ENCODE measurements at places on chromosomes 12 and 14.

GRCh38 chr12:116533343-116534251, 25.6 kb upstream of the MAP1LC3B2 start:
- DNase-seq: peak; percentile 82

DNA sequence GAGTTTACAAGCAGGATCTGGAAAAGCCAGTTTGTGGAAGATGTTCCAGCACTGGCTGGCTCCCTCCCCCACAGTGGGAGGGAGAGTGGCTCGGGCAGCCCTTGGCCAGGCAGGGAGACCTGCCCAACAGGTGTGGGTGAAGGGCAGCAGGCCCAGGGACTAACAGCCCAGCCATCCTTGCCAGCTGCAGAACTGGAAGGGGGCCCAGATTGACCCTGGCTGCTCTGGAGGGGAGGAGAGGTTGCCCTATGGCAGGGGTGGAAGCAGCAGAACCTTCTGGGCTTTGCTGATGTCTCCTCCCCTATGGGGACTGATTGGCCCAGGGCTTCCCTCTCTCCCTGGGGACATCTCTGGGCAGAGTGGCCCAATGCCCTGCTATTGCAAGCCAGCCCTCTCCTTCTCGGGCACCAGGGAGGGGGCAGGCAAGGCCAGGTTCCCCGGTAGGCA, 20.5 kb downstream of the IRF2BPL start:
- DNase-seq: peak; percentile 49

- DNase-seq: no peak
Observed at GRCh38 chr14:104139460-104140212, 1.2 kb downstream of the KIF26A start.

DNA sequence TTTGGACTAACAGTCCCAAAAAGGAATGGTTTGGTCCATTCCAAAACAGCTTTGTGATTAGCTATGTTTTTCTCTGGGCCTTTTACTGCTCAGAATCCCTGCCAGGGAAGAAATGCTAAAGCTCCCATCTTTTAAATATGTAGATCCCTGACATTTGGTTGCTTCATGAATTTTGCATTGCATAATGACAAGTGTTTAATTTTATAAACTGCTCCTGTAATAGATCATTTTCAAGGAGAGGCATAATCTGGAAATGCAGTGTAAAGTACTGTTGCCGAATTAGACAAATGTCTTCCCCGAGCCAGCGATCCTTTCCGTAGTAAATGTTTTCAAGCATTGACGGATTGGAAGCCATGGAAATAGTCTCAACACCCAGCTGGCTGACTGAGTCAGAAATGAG, 291.3 kb upstream of the PRKD1 start:
- no peak for DNase-seq

DNA sequence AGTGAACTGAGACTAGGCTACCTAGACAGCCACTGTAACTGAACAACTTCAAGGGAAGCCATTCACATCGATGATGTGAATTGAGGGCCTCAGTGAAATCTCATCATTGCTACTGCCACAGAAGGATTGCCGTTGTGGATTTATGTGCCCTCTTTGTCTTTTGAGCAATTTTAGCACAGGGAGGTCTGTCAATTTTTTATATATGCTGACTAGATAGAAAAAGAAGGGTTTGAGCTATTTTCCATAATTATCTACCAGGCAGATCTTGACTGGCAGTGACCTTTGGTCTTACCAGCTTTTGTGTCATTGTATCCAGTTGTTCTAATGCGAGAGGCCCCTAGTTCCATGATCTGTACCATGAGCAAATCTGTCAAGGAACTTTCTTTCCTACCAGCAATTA, 179.4 kb downstream of the ERC1 start:
- no peak for DNase-seq

GRCh38 chr14:70663707-70664179, 22.0 kb downstream of the TTC9 start:
- no peak for DNase-seq

- DNase-seq: no peak
Observed at GRCh38 chr14:63551332-63551731, 8.2 kb upstream of the PPP2R5E start.

- DNase-seq: no peak
Observed at GRCh38 chr12:2374092-2374906, 321.5 kb downstream of the CACNA1C start.

DNA sequence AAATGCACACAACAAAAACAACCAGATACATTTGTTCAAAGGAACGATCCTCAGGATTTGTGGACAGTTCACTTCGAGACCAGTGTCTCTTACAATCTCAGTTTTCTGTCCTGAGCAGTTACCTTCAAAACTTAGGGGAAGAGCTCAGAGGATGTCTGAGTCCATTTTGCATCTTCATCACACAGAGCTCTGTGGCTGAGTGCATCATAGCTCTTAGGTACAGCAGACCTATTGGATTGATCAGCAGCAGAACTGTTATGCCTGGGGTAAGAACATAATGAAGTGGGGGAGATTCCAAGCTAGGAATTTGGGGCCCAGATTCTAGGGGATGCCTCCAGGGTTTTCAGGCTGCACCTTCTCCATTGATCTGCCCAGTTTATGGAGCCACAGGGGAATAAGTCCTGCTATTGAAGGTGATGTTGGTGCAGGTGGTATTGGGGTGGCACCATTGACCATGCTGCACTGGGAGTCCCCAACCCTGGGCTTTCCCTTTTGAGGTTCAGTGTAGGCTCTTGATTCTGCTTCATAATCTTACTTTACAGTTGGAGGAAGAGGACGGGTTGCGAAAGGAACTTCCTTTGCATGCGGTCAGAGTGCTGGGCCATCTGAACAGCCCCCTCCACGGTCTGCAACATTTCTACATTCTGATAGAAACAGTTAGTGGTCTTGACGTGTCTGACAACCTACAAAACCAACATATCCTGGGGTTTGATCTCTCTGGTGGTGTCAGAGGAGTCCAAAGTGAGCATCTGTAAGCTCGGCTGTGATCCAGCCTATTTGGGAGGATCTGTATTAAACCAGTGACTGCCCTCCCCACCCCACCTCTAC, 112.8 kb downstream of the CHST11 start:
- no peak for DNase-seq

DNA sequence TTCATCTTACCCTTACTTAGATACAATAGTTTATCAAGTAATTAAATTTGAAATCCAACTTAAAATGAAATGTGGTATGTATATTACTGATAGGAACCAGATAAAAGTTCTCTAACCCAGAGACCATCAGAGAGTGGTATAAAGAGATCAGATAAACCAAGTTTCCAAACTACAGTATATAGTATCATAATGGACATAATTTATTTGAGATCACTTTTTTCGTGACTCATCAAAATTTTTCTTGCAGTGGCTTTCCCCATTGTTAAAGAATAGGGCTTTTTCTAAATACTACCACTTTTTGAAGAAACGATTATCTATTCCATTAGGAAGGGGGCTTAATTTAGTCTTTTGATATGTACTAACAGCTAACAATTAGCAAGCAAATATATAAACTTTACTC, 15.2 kb upstream of the HSPA2 start:
- no peak for DNase-seq

All from NCI-H1105 treated with DMSO at 0.1 percent for 48 hours (cell line).